Stimulated activated CD4-positive, alpha-beta T cell treated with anti-CD3 and anti-CD28 coated beads, Interleukin-4, amount 100 ng/mL, for 4 hours (primary cell): ENCODE measurements at places on chromosomes 5 and 9.

DNA sequence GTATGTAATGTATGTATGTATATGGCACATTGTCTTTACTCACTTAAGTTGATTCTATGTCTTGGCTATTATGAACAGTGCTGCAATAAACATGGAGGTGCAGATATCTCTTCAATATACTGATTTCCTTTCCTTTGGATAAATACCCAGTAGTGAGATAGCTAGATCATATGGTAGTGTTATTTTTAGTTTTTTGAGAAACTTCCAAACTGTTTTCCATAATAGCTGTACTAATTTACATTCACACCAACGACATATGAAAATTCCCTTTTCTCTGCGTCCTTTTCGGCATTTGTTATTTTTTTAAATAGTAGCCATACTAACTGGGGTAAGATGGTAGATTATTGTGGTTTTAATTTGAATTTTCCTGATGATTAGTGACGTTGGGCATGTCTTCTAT is 445.6 kb downstream of the NFIB start:
- DNase-seq = no peak

- no peak for DNase-seq
Measured at GRCh38 chr9:74521009-74521408, 23.9 kb downstream of the RORB start.

DNA sequence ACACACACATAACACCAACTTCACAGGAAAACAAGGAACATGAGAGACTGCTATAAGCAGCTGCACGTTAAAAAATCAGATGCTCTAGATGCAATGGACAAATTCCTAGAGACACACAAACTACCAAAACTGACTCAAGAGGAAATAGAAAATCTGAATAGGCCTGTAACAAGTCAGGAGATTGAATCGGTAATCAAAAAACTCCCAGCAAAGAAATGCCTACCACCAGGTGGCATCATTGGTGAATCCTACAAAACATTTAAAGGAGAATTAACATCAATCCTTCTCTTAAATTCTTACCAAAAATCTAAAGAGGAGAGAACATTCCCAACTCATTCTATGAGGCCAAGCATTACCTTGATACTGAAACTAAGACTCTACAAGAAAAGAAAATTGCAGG is 54.9 kb downstream of the NDST1 start:
- DNase-seq = no peak

DNA sequence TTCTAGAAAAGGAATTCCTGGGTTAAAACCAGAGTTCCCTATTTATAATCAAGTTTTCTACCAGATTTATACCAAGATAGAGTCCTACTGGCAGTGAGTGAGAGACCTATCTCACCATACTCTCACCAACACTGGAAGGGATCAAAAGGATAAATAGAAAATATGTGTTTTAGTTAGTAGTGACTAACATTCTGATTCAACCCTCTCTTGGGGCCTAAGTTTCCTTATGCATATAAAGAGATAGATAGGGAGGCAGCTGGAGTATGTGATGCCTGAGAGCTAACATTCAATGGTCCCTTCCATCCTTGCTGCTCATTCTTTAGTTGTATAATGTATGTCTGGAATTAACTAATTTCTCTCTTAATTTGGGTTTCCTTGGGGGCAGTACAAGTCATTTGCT is 32.0 kb downstream of the CKMT2 start:
- DNase-seq = no peak

DNA sequence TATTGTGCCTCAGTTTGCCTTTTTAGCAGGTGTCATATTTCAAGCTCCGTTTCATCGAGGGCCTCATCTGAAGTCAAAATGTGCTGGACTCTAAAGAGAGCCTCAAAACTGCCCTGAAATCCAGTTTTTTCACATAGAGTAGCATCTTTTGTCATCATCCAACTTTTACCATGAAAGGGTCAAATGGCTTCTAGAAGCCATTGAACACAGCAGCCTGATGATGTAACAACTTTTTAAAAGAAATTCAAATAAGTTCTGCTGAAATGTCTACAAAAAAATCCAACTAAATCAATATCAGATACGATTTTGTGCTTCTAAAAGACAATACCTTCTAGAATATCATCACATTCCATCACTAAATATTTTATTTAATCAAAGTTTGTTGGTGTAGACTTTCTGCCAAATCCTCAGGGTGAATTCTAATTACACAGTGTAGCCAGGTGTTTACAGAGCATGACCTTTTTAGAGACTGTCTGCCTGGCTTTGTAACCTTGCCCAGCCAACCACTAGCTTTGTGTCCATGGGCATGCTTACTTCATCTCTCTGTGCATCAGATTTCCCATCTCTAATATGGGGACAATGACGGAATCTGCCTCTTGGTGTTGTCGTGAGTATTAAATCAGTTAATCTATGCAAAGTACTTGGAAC is 505.0 kb downstream of the EBF1 start:
- no peak for DNase-seq

DNA sequence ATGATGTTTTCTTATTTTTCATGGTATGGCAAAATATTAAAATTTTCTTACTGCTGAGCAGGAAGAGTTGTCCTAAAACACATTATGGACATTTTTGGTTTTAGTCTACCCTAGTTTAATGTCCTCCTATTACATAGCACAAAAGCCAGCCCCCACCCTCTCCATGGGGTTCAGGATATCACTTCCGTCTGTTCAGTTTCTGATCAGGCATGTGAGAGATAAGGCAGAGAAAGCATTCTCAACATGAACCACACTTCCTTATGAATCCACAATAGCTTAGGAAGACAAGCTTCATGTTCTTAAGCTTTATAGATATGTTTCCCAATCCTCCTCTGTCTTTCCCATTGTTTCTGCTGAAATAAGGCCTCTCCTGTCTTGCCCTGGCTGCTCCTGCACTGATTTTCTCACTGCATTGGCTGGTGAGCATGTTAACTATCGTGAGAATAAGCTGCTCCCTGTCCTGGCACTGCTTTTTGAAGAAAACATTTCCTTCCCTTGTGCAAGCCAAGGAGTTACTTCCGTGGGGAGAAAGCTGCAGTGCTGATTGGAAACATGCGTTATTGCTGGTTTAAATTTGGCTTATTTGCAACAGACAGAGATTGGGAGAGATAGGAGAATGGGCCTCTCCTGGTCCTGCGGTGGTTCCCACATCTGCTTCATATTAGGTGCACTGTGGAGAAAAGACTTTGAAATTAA is 260.3 kb upstream of the RPS23 start:
- DNase-seq = no peak

DNA sequence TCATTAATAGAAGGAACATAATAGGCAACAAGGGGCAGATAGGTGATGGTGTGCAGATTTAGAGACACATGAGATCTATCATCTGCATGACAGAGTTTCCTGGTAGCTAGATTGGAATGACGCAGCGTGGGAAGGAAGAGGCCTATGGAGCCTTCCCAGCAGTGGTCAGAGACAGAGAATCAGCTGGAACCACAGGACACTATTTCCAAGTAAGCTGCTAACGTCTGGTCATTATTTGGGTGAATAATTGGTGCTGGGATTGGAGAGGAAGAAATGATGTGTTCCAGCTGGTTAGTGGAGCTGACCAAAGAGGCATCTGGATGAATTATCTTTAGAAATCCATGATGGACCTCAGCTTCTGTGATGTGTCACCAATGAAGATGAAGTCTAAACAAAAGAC is 91.2 kb upstream of the PRR16 start:
- DNase-seq = no peak

GRCh38 chr9:89721971-89722530 is 117.2 kb downstream of the GADD45G start:
- DNase-seq = no peak

- DNase-seq = no peak
Measured at GRCh38 chr9:120478208-120478607, 101.8 kb downstream of the CDK5RAP2 start.

GRCh38 chr5:102139029-102139428 is 157.1 kb downstream of the SLCO4C1 start:
- DNase-seq = no peak

- DNase-seq = peak; percentile 42
Measured at GRCh38 chr5:6827526-6828219, 114.4 kb downstream of the TENT4A start.

DNA sequence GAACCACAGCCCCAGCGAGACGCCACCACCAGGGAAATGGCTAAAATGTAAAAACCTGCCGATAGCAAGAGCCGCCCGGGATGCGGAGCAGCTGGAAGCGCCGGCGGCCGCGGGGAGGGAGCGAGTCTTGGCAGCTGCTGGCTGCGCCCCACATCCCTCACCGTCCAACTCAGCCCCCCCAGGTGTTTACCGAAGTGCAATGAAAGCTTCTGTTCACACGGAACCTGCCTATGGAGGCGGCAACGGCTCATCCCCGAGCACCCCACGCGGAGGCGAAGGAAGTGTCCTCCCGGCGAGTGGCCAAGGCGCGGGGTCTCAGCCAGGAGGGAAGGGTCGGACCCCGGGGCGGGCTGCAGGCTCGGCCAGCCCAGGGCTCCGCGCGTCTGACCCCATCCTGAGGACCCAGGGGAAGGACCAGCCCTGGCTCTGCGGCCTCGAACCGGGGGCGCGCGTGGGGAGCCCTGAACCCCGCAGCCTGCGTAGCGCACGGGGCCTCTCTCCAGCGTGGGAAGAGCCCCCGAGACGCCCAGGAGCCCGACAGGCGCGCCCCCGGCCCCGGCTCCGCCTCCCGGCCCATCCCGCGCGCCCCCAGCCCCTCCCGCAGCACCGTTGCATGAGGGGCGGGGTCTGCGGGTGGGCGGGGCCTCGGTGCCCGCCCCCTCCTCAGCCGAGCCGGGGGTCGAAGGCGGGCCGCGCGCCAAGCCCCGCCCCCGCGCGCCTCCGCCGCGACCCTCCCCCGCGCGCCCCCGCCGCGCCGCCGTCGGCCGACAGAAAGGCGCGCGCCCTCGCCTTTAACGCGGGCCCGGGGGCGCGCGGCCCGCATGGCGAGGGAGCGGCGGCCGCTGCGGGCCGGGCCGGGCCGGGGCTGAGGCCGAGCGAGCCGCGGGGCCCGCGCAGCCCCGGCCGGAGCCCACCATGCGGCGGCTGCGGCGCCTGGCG is at the start of gene DIPK1B:
TSS of gene DIPK1B (plus strand) at position 822 of the 939 bp plus-strand sequence. CDS start at position 916, 94 bp downstream.
- DNase-seq = no peak

GRCh38 chr9:98191671-98192502 is 550 bp downstream of the CORO2A start:
- DNase-seq = peak; percentile 15

- no peak for DNase-seq
Measured at GRCh38 chr5:158629591-158630312, 470.0 kb downstream of the EBF1 start.

DNA sequence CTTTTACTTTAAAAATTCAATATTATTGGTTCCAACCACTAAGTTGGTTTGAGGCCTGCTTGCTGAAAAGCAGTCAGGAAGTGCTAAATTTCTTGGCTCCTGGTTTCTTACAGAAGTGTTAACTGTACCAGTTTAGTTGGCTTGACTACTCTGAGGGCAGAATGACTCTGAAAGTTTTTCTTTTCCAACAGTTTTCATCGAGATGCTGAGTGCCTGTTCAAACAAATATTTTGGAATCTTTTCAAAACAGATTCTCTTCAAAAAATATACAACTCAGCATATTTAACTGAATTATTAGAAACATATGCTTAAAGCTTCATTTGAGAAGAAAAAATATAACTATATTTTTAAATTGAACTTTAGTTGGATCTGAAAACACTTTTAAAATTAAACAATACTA is 37.0 kb downstream of the SLC38A9 start:
- no peak for DNase-seq

GRCh38 chr9:126393876-126394275 is 67.2 kb downstream of the MVB12B start:
- no peak for DNase-seq

- no peak for DNase-seq
Measured at GRCh38 chr5:179241175-179241574, 104.1 kb downstream of the ADAMTS2 start.

DNA sequence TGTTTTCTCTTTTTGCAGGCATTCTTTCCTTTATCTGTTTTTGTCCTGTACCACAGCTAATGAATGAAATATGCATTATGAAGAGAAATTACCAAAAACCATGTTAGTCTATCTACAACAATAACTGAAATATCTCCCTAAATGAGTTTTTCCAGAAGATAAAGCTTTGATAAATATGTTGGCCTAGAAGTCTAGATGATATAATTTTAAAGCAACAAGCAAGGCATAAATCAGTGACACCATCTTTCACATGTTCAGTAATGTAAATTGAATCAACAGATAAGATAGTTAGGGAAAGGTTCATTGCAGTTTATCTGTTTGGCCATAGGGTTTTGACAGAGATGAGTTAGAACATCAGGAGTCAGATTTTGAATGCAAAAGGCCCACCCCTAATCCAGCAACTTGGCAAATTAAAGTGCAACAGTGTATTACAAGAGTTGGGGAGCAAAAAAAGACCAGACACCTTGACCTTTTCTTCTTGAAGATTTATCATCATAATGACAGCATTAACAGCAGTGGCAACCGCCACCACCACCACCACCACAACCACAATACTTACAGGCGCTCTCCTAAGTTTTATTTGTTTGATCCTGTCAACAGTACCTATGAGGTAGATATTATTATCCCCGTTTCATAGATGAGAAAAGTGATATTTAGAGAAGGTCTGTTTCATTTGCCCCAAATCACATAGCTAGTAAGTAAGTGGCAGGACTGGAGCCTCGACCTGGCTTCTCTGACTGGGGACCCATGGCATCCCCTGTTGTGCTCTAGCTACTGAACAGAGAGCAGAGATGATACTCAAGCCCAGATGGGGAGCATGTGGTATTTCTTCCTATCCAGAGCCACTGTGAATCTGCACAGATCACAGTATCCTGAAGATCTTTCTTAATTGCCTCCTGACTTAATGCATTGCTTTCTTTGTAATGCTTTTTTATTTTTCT is 122.8 kb upstream of the DHFR start:
- no peak for DNase-seq
